ENCODE measurements at places on chromosomes 5 and 9.

- DNase-seq: no peak
These were observed 37.8 kb upstream of the CRB2 start for GRCh38 chr9:123318202-123318601.

- peak; percentile 21 for DNase-seq
These were observed 177.8 kb downstream of the TTLL11 start for GRCh38 chr9:121915304-121915625.

DNA sequence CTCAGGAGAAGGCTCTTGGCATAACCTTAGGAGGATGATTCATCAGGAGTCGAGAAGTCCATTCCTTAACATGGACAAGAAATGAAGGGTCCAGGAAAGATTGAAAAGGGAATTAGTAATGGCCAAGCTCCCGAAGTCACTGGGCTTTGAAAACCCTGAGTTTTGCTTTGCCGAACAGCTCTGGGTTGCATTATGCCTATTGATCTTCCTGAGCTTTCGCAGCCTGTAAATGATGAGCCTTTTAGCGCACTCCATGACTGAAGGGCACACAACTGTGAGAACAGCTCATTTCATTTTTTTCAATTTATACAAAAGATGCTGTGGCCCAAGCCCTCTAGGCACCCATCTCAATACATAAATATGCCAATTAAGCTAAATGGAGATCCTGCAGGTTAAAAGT is 25.0 kb upstream of the PUM3 start:
- no peak for DNase-seq

GRCh38 chr5:81924442-81924841 is 47.4 kb upstream of the ATG10 start:
- no peak for DNase-seq

GRCh38 chr5:53430618-53431252 is 49.7 kb upstream of the FST start:
- peak; percentile 8 for DNase-seq

- DNase-seq: no peak
These were observed 18.6 kb upstream of the RICTOR start for GRCh38 chr5:39092581-39093351.

DNA sequence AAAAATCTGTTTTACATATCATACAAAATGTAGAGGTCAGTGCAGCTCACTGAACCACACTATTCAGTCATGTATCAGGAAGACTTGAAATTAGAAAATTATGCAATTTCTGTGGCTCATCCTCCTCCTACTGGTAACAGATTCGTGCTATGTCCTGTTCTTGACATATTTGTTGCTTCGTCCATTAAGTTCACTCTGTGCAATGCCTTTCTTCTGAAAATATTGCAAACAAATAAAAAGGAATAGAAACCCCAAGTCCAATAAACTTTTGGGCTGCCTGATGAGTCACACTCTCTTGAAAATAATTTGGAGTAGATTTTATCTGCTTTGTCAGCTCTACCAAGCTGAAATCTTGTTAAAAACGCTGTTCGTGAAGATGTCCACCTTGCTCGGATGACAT is 391.2 kb downstream of the RAB3C start:
- DNase-seq: no peak

- no peak for DNase-seq
These were observed 109.1 kb upstream of the RPS23 start for GRCh38 chr5:82387001-82387818.

GRCh38 chr9:18909140-18910018 is 123.6 kb downstream of the SAXO1 start:
- DNase-seq: no peak

GRCh38 chr5:149671544-149671943 is 58.6 kb upstream of the PPARGC1B start:
- DNase-seq: no peak

DNA sequence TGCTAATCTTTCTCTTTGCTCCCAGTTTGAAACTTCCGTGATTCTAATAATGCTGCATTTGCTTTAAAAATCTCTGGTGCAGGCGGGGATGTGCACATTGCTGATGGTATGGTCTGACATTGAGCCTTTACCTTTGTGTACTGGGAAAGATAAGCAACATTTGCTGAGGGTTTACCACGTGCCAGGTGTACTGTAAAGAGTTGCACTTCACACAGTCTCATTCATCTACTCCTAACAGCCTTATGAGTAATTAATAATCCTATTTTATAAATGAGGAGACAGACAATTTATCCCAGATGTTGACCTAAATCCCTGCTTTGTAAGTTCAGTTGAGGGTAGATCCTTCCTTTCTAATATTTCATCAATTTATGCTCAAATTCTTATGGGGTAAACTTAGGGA is 726 bp upstream of the ADGRV1 start:
- no peak for DNase-seq

DNA sequence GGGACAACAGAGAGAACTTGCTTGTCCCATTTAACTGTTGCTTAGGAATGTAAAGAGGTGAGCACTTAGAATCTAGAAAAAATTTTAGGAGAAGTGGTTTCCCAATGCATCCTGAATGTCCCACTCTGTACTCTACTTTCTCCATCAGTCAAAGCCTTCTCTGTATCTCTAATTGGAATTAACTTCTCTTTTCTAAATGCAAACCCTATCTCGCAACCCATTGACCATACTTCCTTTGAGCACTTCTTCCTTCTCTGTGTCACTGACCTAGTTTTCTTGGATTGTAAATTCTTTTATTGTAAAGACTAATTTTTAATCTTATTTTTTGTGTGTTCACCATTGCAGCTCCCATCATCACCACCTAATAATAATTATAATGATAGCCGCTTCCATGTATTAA is 33.3 kb downstream of the ADRB2 start:
- DNase-seq: peak; percentile 15

- DNase-seq: no peak
These were observed 112.8 kb upstream of the SAP30L start for GRCh38 chr5:154333016-154333415.

DNA sequence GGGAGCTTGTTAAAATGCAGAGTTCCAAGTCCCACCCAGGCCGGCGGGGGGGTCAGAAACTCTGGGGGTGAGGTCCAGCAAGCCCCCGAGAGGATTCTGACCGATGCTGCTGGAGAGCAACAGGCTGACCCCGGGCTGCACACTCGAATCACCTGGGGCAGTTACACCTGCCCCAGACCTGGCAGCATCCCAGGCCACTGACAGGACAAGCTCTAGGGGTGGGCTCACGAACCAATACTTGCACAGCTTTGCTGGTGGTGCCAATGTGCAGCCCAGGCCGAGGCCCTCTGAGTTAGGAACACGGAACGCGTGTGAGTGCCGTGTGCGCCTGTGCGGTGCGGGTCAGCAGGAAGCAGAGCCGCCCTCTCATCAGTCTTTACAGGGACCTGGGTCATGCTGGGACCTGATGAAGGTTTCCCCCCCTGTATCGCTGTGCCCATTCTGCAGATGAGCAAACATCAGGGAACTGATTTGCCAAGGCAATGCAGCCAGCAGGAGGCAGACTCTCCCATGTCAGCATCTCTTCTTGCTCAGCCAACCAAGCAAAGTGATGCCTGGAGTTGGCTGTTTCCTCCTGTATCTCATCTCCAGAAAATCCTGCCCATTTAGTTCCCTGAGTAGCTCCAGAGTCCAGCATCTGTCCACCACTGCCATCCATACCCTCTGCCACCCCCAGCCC is 16.3 kb downstream of the FAM163B start:
- no peak for DNase-seq

DNA sequence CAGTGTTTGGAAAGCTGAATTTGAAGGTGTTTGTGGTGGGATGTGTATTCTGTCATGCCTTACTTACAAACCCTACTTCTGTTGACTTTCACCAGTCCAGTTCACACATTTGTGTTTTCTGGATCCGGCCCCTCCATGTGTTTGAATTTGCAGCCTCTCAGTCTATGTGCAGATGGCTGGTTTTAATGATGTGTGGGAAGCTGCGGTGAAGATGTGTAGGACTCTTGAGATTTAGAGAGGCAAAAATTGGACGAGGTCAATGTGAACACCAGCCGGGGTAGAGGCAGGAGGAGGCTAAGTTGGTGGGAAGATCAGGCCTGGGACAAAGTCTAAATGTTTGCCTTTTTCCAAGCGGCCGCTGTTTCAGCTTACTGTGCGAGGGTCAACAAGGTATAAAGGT is 115.4 kb upstream of the KLF9 start:
- no peak for DNase-seq

DNA sequence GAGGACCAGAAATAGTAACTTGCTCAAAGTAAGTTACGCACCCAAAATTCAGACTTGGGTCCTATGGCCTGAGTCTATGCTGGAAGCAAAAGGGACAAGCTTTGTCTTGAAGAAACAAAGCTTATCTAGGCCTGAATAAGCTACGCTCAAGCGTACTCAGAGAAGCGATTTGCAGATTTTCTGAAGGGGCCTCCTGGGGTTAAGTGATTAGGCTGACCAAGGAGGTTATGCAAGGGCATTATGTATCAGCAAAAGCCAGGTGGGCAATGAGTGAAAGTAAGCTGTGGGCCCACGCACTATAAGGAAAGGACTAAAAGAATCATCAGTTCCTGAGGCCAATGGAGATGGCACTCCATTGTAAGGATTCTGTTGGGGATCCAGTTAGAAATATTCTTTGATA is 122.1 kb downstream of the SNX18 start:
- no peak for DNase-seq

GRCh38 chr5:122816756-122817155 is 28.7 kb upstream of the SNX24 start:
- DNase-seq: no peak

DNA sequence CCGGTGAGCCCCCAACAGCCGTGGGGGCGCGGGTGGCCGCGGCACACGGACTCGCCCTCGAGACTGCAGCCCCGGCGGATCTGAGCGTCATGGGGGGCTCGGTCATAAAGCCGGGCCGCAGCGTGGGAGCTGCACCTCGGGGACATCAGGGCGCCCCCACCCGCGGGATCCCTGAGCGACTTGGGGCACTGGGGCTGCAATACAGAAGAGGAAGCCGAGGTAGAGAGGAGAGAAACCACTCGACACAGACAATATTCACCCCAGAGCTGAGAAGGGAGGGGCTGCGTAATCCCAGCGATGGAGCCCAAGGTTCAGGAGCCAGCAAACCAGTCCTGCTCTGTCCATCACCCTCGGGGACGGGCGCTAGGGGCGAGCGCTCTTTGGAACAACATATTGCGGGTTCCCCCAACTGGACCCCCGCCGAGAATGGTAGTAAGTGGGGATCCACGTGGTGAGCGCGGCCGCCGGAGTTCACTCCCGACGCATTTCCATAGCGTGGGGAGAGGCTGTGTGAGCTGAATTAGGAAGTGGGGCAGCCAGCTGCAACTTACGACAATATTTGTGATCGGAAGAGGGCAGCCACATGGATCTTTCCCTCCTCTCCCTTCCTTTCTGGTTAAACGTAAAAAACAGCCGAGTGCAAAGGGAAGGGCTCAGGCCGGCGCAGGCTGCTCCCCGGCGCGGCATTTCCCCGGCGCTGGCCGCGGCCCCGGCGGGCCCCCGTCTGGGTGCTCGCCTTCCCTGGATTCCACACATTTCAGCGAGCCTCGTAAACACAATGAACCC is 9.9 kb downstream of the PTCH1 start:
- no peak for DNase-seq

- DNase-seq: no peak
These were observed 91.3 kb downstream of the ZNF354C start for GRCh38 chr5:179151286-179152118.

DNA sequence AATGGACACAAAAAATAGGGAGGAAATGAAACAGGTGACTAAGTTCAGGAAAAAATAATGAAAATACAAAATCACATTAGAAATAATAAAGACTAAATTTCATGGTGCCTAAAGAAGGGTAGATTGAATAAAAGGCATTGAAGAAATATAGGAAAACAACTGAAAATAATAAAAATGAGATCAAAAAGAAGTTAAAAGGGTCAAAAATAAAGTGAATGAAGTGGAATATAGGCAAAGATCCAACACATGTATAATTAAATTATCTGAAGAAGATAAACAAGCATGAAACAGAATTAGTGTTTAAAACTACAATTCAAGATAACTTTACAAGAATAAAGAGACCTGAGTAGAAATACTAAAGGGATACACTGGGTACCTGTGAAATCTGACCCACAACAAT is 87.6 kb downstream of the SUSD1 start:
- DNase-seq: no peak

GRCh38 chr5:59264639-59265245 is 628.8 kb downstream of the PDE4D start:
- DNase-seq: no peak

- no peak for DNase-seq
These were observed 49.5 kb upstream of the ICE1 start for GRCh38 chr5:5372930-5373329.

- no peak for DNase-seq
These were observed 8.4 kb upstream of the NDST1 start for GRCh38 chr5:150499437-150499956.

All from inflammatory macrophage treated with lipopolysaccharide for 4 hours (primary cell).